ENCODE measurements at places on chromosomes 2 and 18.

DNA sequence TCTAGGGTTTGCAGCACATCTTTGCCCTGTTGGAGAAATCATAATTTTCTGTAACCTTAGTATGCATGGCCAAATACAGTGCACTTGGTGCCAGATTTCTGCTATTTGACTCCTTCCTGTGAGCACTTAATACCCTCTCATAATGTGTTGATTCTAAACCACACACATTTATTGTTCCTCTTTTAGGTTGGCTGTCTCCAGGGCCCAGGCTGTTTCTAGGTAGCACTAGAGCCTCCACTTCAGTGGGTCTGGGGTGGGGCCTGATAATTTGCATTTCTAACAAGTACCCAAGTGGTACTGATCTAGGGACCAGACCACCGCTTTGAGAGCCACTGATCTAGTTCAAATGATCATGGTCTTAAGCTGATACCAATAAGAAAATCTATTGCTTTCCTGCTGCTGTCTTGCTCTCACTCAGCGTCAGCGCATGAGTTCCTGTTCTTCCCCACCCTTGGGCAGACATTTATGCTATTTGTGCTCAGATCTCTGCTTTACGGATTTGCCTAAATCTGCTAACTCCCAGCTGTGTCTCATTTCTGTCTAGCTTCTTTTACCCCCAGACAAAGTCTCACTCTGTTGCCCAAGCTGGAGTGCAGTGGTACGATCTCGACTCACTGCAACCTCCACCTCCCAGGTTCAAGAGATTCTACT, 7.4 kb downstream of the PTRHD1 start:
- DNase-seq: no peak

- no peak for DNase-seq
Measured at GRCh38 chr2:217016796-217017419, 157.0 kb upstream of the TNP1 start.

GRCh38 chr2:97736185-97736584, 22.8 kb downstream of the ZAP70 start:
- DNase-seq: no peak

GRCh38 chr2:195404651-195405050, 252.4 kb upstream of the SLC39A10 start:
- no peak for DNase-seq

- DNase-seq: no peak
Measured at GRCh38 chr18:63590966-63591695, 4.0 kb downstream of the SERPINB13 start.

DNA sequence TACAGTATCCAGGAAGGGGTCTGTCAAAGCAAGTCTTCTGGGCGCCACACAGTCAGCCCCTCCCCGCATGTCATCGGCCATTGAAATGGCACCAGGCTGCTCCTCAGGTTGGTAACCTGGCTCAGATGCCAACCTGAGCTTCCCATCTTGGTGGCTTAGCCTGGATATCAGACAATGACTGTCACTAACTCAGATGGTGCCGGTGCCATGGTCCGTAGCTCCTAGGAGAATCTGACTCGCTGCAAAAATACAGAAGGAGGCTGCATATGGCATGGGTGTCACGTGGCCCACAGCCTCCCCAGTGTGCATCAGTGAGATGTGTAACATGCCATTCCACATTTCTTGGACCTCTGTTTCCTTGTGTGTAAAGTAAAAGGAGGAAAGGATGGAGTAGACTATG, 3.2 kb downstream of the NOSTRIN start:
- no peak for DNase-seq

DNA sequence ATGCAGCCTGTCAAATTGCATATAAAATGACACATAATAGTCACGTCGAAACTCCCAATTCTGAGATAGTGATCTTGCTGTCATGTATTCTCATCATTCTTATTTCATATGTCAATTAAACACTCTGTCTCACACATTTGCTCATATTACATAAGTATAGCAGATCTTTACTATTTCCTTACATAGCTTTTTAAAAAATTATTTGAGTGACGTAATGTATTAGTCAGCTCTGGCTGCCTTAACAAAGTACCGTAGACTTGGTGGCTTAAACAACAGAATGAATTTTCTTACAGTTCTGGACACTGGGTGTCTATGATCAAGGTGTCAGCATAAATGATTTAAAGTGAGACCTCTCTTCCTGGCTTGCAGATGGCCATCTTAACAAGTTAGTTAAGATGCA, 1032.3 kb upstream of the NRXN1 start:
- no peak for DNase-seq

DNA sequence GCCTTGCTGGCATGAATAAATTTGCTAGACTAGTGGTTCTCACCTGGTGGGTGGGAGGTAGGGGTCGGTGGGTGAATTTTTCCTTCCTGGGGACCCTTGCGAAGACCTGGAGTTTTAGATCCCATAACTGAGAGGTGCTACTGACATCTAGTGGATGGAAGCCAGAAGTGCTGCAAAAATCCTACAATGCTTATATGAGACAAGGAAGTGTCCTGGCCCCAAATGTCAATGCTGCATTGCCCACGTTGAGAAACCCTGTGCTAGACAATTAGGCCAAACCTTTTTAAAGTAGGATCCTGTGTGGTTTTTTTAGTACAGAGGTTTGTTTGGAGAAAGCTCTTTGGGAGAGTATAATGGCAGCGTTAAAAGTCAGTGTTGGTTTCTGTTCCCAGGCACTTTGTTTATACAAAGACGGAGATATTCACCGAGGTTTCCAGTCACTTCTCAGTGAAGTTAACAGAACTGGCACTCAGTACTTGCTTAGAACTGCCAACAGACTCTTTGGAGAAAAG, 9.6 kb downstream of the SERPINB8 start:
- no peak for DNase-seq

DNA sequence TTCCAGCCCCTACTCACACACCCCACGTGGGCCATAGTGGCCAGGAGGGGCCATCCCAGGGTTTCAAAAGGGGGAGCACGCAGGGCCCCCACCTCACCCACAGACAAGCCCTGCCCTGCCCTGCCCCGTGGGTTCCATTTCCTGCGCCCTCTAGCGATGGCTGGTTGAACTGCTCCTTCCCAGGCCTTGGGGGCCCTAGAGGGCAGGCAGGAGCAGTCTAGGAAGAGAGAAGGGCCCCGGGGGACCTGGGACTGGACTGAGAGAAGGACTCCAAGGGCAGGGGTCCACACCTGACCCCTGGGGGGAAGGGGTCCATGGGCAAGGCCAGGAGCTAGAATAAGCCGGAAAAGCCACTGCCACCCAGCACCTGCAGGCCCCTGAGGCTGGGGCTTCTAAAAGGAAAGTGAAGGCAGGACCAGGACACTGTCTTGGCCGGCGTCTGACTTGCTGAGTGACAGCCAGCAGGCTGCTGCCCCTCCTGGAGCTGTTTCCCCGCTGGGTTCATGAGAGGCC, 10.1 kb downstream of the CYP26B1 start:
- no peak for DNase-seq

GRCh38 chr2:224442071-224442967, 40.4 kb upstream of the FAM124B start:
- no peak for DNase-seq

GRCh38 chr2:694174-694573, 17.0 kb upstream of the TMEM18 start:
- DNase-seq: no peak

- DNase-seq: no peak
Measured at GRCh38 chr2:45728458-45728942, 77.0 kb downstream of the PRKCE start.

DNA sequence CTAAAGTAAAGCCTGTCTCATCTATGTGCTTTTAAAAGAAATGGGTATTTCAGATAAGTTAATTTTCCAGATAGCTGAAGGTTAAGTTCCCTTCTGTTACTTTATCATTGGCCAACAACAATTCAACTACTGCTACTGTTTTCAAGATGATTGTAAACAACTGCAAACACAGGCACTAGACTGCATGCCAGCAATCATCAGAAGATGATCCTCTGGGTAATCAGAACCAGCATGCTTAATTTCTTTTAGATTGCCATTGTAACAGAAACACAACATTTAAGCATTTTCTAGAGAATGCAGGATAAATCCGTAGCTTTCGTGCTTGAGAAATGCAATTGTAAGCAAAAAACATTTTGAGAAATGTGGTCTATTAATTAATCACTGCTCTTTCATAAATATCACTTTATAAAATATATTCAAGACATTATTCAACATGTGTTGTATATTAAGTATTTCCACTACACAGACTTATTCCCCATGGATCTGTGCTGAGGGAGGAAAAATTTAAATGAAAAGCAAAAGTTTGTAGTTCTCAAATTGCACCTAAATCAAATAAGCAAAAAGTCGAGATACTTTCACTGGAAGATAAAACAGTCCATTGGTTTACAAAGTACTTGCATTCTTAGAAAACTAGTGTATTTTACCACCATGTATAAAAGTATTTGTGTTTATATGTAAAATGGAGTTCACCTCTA, 133.7 kb downstream of the ATL2 start:
- DNase-seq: no peak

DNA sequence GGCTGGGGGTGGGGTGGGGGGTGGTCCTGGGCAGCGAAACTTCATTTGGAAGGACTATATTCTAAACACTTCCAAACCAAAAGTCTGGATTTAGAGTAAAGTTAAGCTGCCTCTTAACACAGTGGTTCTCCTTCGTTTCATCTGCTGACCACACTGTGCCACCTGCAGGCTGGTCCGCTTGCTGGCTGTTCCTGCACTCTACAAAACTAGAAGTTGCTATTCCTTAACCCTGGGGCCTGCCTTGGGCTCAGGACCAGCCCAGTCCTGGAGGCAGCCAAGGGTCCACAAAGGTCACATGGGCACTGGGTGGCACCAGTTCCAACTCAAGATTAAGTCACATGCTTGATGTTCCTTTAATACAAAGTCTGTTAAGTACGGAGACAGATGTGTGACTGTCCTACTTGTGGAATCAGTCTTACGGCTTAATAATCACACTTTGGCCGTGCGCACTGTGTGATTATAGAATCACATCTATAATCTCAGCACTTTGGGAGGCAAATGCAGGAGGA, 195.4 kb downstream of the FAM210A start:
- peak; percentile 30 for DNase-seq

DNA sequence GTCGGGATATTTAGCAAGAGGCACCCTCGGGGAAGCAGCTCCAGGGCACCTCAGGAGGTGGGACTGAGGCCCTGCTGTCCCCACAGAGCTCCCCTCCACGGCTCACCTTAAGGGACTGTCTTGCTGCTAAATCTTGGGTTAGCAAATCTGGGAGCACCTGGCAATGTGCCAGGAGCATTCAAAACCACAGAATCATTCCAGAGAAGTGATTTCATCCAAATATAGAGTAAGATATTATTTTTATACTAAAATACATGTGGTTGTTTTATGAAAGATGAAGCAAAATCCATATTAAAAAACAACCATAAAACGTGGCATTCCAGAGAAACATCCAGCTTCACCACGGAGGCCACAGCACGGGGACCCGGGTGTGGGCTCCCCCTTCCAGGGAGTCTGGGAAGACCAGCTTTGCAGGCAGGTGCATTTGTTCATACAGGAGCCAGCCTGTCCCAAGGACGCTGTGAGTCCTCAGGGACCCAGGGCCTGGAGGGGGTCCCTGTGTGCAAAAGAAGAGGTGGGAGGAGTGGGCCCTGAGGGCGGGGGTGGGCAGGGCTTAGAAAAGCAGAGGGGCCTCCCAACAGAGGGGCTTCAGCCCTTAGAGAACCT, 16.3 kb downstream of the HS1BP3 start:
- no peak for DNase-seq

DNA sequence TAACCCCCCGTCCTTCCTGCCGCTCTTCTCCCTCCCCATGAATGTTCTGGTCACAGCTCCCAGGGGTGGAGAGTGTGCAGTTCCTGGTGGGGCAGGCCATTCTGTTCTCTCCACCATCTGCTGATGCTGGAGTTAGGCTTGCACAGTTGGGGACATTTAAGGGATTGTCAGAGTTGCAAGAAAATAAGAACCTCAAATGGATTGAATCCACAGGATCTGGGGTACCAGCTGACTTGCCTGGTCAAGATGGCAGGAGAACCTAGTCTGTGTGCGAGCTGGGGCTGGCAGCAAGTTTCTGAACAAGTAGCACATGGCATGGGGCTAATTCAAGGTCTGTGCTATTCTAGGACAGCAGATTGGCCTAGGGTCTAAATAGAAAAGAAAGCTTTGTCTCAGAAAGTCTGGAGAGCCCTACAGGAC, 60.8 kb upstream of the TXNDC2 start:
- DNase-seq: no peak

- DNase-seq: no peak
Measured at GRCh38 chr2:135022952-135023880, 24.0 kb downstream of the MAP3K19 start.

DNA sequence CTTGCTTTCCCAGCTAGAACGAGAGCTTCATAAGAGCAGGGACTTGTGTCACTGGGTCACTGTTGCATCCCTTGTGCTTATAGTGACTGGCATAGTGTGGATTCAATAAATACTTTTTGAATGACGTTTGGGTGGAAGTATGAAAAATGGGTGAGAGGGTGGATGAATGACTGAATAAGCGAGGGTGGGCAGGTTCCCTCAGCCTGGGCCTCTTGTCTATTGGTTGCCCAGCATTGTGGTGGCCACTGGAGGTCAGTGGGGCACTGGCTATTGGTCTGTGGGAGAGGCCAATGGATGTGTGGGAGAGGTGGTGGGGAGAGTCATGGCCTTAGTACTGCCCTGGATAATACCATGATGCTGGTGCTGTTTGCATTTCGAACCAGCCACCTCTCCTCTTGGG, 93.8 kb upstream of the SKOR2 start:
- DNase-seq: no peak

GRCh38 chr2:161420406-161421074, 4.4 kb downstream of the TBR1 start:
- no peak for DNase-seq

DNA sequence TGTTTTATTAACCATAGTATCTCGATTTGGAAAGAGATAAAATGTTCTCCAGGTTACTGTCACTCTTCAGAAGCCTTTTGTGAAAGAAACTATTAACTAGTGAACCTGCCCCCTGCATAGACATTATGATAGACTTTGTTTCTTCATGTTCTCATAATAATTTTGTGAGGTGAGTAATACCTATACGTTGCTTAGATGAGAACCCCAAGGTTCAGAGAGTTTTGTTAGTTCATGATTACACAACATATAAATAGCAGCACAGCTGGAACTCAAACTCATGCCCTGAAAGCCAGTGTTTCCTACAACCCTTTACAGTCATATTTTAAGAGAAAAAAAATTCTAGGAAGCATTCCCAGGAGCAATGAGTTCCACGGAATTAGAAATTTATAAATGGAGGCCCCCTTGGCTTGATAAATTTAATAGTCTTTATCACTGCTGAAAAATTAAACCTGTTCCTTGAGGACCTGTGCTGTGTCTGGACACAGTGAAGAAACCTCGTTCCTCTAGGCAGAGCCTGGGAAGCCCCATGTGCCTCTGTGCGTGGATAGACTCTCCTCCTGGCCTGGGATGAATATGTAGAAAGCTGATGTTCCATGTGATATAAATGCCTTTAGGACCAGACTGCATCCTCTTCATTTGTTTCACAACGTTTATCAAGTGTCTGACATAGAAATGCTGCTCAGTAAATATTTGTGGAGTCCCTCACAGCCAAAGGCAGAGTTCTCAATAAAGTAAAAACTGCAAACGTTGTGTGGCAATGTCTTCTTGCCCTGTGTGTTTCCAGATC, 1257.0 kb upstream of the GYPC start:
- DNase-seq: no peak

GRCh38 chr2:105567996-105568494, 169.2 kb upstream of the FHL2 start:
- no peak for DNase-seq

Measured in thoracic aorta (tissue), 2 donors.